Heart left ventricle (tissue), 16 donors: ENCODE measurements at places on chromosomes 5 and 9. TPM values are rescaled to one million over a fixed set of nuclear protein-coding genes. Genes with fewer than 3 reads are reported as not detected.

ZBTB26 gene
- 4.3 TPM for total RNA-seq

DRD1 gene
- not detected for total RNA-seq

PROB1 gene
- total RNA-seq, result 35.8 TPM

LECT2 gene
- not detected for total RNA-seq

PPIP5K2 gene
- total RNA-seq, result 59.8 TPM

PCA3 gene
- not detected for total RNA-seq

FBP2 gene
- total RNA-seq, result not detected

TMEFF1 gene
- 1.1 TPM for total RNA-seq

C5orf63 gene
- 11.1 TPM for total RNA-seq

NIPSNAP3A gene
- total RNA-seq, result 22.1 TPM

AGXT2 gene
- total RNA-seq, result not detected

SLC6A7 gene
- total RNA-seq, result not detected

PTPA gene
- total RNA-seq, result 212 TPM

STPG3 gene
- not detected for total RNA-seq

NMUR2 gene
- total RNA-seq, result not detected

CARTPT gene
- not detected for total RNA-seq

GRCh38 chr5:7828269-7828668 lies 22.7 kb downstream of the CFAP90 start:
- no peak for DNase-seq

DNA sequence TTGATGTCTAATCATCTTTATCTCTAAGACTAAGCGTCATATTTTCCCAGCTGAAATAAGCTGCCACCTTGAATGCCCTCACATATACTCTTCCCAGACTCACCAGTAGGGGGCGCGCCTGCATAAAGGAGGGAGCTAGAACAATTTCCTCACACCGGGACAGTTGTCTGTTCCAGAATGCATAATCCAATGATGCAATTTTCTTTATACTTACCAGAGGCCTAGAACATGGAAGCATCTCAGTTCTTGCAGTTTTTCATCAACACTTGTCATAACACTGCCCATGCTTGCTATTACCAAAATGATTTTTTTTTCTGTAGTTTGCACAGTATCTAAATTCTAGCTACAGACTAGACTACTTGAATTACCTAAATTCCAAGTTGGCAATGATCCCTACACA lies 203.9 kb downstream of the FRMD3 start:
- peak; percentile 91 for DNase-seq

- DNase-seq, result no peak
Measured at GRCh38 chr5:90982576-90982975, 400.5 kb downstream of the ARRDC3 start.

- no peak for DNase-seq
Measured at GRCh38 chr5:163190283-163190682, 247.1 kb upstream of the CCNG1 start.

- no peak for DNase-seq
Measured at GRCh38 chr9:129102095-129102525, 8.5 kb downstream of the CRAT start.

DNA sequence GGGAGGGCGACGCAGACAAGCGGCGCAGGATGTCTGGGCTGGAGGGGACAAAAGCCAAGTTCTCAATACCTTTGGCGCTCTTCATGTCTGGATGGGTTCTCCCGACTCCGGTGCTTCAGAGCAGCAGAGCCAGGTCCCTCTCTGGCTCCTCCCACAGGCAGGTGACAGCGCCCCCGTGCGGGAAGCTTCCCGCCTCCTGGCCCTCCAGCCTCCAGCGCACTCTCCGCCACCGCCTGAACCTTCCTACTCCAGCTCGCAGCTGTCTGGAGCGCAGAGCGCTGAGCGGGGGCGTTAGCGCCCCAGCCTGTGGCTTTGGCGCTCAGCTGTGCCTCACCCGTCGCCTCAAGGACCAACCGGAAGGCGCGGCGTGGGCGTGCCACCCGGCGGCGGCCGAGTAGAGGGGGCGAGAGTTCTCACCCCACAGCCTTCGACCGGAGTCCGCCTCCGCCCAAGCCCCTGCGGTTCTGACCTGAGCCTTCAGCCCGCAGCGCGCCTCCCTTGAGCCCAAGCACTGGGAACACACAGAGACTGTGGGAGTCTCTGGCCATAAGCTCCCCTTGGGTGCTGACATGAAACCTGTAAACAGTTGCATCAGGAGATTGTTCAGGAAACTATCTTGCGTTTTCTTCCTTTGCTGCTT lies at the start of gene SLCO4C1:
TSS of gene SLCO4C1 (minus strand) at position 107 of the 640 bp plus-strand sequence. CDS start at position 85, 22 bp downstream.
- DNase-seq, result peak; percentile 71

GRCh38 chr9:95930277-95930676 lies 54.8 kb downstream of the ERCC6L2 start:
- no peak for DNase-seq

DNA sequence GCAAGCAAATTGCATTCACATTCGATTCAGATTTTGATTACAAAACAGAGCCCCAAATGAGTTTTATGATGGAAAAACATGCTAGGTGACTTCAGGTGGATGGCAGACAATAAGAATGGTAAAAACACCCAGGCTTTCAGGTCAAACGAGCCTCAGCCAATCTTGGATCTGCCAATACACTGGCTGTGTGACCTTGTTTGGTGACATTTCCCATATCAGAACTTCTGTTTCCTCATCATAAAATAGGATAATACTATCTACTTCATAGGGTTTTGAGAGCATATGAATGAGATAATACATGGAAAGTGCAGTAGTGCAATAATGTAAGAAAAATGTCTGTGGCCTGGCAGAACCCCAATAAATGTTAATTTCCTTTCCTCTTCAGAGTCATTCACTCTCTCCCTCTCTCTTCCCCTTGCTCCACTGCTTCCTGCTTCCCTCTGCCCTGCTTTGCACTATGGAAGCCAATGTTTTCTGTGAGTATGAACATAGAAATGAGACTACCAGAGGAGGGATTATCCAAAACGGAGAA lies 54.7 kb downstream of the SH3RF2 start:
- DNase-seq, result no peak

GRCh38 chr5:174294891-174295620 lies 249.6 kb downstream of the NSG2 start:
- DNase-seq, result no peak

DNA sequence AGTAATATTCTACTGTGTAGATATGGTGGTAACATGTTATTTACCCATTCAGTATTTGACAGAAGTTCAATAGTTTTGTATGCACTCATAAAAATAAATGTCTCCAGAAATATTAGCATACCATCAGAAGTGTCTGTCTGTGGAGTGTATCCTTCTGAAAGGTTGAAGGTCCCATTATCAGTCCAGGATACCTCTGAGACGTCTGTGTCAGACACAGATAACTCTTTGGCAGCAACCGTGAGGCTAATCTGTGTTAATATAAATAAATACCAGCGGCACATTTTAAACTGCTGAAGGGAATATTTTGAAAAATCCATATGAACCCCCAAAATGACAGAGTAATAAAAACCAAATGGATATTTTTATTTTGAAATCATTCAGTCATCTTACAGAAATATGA lies 11.9 kb upstream of the ZNF622 start:
- DNase-seq, result no peak

- DNase-seq, result no peak
Measured at GRCh38 chr9:79695531-79696175, 123.9 kb downstream of the TLE4 start.

DNA sequence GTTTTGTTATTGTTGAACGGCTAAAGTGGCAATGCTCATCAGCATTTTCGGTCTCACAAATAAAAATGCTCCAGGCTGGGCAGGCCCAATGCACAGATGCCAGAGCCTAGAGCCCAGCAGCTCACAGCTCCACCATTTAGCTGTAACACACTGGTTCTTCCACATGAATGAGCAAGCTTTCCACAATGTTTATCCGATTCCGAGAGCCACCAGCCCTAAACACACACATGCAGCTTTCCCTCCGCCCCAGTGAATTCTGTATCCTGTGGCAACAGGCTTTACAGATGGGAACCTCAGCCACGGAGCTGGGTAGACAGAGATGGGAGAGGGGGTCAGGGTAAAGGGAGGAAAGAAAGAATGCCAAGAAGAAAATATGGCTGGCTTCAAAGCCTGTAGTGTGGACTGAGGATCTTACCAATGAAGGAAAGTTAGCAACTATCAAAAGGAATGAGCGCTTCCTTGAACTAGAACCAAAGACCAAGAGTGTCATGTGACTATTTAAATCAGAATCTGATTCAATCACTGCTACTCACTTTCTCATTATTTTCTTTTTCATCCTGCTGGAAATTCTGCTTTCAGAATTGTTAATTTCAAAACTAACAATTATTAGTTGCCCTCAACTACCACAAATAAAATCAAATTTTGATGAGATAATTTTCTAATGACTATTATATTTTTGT lies 77.1 kb downstream of the MRPS27 start:
- DNase-seq, result no peak

DNA sequence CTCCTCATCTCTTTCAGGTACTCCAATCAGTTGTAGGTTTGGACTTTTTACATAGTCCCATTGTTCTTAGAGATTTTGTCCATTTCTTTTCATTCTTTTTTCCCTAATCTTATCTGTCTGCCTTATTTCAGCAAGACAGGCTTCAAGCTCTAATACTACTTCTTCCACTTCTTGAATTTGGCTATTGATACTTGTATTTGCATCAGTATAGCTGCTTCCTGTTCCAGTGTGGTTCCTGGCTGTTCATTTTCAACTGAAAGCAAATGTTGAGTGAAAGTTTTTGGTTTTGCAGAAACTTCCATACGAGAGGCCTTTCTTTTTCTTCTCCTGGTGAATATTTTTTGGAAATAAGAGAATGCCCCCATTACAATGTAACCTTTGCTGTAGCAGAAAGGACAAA lies 12.0 kb upstream of the IFNA1 start:
- DNase-seq, result no peak

- no peak for DNase-seq
Measured at GRCh38 chr9:105047742-105048041, 119.7 kb upstream of the ABCA1 start.

GRCh38 chr9:131395157-131396098 lies 1.5 kb downstream of the PRRC2B start:
- no peak for DNase-seq

DNA sequence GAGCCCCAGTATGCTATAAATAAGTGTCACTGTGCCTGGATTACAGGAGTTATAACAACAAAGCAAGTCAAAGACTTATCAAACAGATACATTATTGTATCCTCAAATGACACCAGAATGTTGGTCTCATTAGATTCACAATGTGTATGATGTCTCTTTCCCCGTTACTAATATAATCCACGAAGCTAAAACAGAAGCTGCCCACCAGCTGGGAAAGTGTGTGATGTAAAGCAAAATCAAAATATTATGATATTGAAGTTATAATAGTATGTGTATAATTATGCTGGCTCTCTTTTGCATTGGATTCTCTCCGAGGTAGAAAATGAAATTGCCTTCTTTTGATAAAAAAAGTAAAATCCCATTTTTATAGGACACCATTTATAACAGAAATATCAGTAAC lies 127.3 kb upstream of the MAN2A1 start:
- DNase-seq, result no peak

GRCh38 chr5:33608344-33609041 lies 167.7 kb downstream of the TARS1 start:
- no peak for DNase-seq

DNA sequence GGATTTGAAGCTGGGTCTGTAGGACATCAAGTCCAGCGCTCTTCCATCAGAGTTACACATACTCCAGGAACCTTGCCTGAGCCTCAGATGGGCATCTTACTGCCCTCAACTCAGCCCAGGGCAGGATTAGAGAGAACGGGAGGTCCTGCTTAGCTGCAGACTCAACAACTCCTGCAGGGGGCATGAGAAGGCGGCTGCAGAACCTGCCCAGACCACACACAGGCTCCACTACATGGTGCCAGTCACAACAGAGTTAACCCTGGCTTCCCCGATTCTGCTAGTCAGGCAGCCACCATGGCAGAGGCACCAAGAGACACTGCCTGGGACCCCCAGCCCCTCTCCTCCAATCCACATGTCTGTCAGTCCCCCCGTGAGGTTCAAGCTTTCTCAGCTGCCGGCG lies 23.9 kb upstream of the CPLX2 start:
- no peak for DNase-seq

GRCh38 chr5:125372694-125373631 lies 626.5 kb upstream of the ZNF608 start:
- no peak for DNase-seq

DNA sequence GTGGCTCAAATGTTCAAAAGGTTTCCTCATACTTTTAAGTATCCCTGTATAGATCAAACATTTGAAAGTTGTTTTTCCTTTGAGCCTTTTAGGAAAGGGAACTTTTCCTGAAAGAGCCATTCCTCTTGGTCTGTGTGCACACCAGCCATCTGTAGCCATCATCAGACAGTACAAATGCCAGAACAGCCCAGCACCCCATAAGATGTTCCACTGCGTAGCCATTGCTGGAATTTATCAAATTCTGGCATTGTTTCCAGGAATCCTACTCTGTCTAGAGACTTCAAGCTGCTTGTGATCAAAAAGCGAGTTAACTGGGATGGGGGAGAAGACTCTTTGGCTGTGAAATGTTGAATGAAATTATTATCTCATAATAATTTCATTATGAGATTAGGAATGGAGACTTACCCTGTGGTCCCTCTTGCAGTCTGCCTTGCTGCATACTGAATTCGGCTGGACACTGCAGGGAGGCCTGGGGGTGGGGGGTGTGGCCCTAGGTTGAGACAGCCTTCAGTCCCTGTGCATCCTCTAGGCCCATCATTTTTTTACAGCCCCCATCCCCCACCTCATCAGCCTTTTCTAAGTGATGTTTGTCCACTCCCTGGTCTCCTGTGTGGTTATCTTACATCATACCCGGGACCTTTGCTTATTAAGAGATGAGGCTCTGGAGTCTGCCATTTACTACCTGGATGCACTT lies 99.8 kb downstream of the RALGPS1 start:
- DNase-seq, result no peak

- no peak for DNase-seq
Measured at GRCh38 chr9:126150411-126151030, 176.1 kb upstream of the MVB12B start.

DNA sequence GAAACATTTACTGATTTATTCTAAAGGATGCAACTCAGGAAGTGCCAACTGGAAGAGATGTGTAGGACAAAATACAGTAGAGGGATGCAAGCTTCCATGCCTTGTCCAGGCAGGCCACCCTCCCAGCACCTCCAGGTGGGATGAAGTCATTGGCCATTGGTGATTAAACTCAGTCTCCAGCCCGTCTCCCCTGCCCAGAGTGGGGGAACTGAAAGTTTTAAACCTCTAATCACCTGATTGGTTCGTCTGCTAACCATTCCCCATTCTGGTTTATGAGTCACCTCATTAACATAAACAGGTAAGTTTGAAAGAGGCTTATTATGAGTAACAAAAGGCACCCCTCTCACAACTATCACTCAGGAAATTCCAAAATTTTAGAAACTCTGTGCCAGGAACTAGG lies 8.1 kb downstream of the TNFAIP8 start:
- no peak for DNase-seq

GRCh38 chr9:133170716-133171115 lies 7.0 kb upstream of the GBGT1 start:
- DNase-seq, result no peak

GRCh38 chr5:38453506-38453905 lies 102.9 kb downstream of the LIFR start:
- DNase-seq, result no peak
